Smooth muscle cell of the pulmonary artery (primary cell): ENCODE measurements at places on chromosomes 16 and 17. TPM values are rescaled to one million over a fixed set of nuclear protein-coding genes. Genes with fewer than 3 reads are reported as not detected.

Gene SPATA22
- total RNA-seq = 0.13 and 0.26 TPM in 2 replicates

Gene CCL3
- total RNA-seq = not detected in 2 replicates

Gene OTOA
- under 0.01 and 0.07 TPM in 2 replicates for total RNA-seq

Gene CD7
- total RNA-seq = 0.20 TPM in 1 of 2 replicates, not detected in the other

Gene NOTUM
- total RNA-seq = 0.13 TPM in 1 of 2 replicates, not detected in the other

Gene KRTAP9-4
- not detected in 2 replicates for total RNA-seq

Gene ZP2
- total RNA-seq = not detected in 2 replicates

Gene DHODH
- total RNA-seq = 3.0 and 3.5 TPM in 2 replicates

Gene CNGB1
- total RNA-seq = not detected in 2 replicates

Gene CDH1
- 0.13 and 0.52 TPM in 2 replicates for total RNA-seq

Gene KRTAP4-5
- not detected in 2 replicates for total RNA-seq

Gene KRT38
- under 0.01 and 0.13 TPM in 2 replicates for total RNA-seq

Gene RNF112
- 1.6 and 5.0 TPM in 2 replicates for total RNA-seq

Gene SLC47A1
- total RNA-seq = 3.5 and 4.9 TPM in 2 replicates

Gene RND2
- total RNA-seq = 0.17 and 0.20 TPM in 2 replicates

Gene MT4
- total RNA-seq = not detected in 2 replicates

Gene CLEC18A
- 0.86 and 2.5 TPM in 2 replicates for total RNA-seq

Gene CCDC200
- not detected in 2 replicates for total RNA-seq

Gene CORO6
- total RNA-seq = 3.8 and 4.9 TPM in 2 replicates

Gene KRT25
- total RNA-seq = not detected in 2 replicates

Gene NUPR1
- total RNA-seq = 25.6 and 31.5 TPM in 2 replicates

Gene KRTAP4-6
- not detected in 2 replicates for total RNA-seq

Gene JPH3
- 0.03 TPM in 1 of 2 replicates, not detected in the other for total RNA-seq

Gene MAF
- total RNA-seq = 1.6 and 10.1 TPM in 2 replicates

Gene TPSG1
- not detected in 2 replicates for total RNA-seq

Gene HES7
- total RNA-seq = 0.13 TPM in 1 of 2 replicates, not detected in the other

Gene ANKS3
- 25.3 and 37.1 TPM in 2 replicates for total RNA-seq

Gene KRTAP1-5
- 0.72 and 1.6 TPM in 2 replicates for total RNA-seq

Gene DOC2A
- 0.20 and 0.33 TPM in 2 replicates for total RNA-seq

Gene HS3ST3B1
- 0.23 and 0.46 TPM in 2 replicates for total RNA-seq

Gene TIMP2
- 212 and 283 TPM in 2 replicates for total RNA-seq

Gene TMEM97
- total RNA-seq = 7.8 TPM in 2 replicates

Gene NUBP2
- total RNA-seq = 43.3 and 54.7 TPM in 2 replicates

Gene CTF1
- total RNA-seq = 4.0 and 5.1 TPM in 2 replicates

Gene ADAP2
- 2.6 and 3.3 TPM in 2 replicates for total RNA-seq

Gene TOX3
- not detected in 2 replicates for total RNA-seq

Gene MGAT5B
- total RNA-seq = 0.10 and 0.33 TPM in 2 replicates

Gene CBX4
- total RNA-seq = 7.4 and 9.4 TPM in 2 replicates

Gene NPIPB13
- 0.59 and 0.73 TPM in 2 replicates for total RNA-seq

Gene ABCC11
- 0.26 and 0.30 TPM in 2 replicates for total RNA-seq

Gene ABI3
- 0.17 and 0.20 TPM in 2 replicates for total RNA-seq

Gene AURKB
- 2.8 and 5.5 TPM in 2 replicates for total RNA-seq

Gene MAPT
- total RNA-seq = 0.52 and 0.53 TPM in 2 replicates

Gene CTRB1
- not detected in 2 replicates for total RNA-seq

Gene OTOP2
- not detected in 2 replicates for total RNA-seq

Gene TUBG1
- 23.8 and 37.4 TPM in 2 replicates for total RNA-seq

Gene KRTAP17-1
- not detected in 2 replicates for total RNA-seq

Gene SLFN12
- total RNA-seq = 17.0 and 35.8 TPM in 2 replicates
